ENCODE measurements at places on chromosomes 2 and 18. TPM values are rescaled to one million over a fixed set of nuclear protein-coding genes. Genes with fewer than 3 reads are reported as not detected.

WDR35 gene
- 19.3 TPM for total RNA-seq

GRCh38 chr2:88059979-88060906 is 4.7 kb upstream of the KRCC1 start:
- DNase-seq: no peak

DNA sequence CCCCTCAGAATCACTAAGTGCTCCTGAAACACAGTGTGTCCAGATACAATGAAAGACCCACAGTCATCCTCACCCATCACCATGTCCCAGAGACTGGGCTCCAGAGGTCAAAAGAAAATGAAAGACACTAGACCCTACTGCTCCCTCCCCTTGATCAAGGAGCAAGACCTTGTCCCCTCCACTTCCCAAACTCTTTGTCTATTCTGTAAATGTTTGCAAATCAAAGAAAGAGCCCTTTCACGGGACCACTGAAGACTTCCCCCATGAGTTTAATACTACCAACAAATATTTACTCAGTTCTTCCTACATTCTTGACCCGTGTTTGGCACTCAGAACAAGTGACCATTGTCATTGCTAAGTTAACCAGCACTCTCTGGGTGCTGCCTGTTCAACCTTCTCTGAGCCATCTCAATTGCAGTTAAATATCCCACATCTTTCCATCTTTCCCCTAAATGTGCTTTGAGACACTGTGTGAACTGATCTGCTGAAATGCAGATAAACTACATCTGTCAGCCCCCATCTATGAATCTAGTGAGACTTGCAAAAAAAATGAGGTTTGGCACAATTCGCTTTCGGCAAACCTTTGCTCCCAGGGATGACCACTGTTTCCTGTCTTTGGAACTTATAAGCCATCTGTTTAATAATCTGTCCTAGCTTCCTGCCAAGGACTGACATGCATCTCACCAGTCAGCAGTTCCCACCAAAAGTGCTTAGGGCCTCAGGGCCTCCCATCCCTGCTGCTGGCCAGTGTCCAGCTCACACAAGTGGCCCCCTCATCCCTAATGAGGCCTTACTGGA is 170.3 kb downstream of the GFPT1 start:
- DNase-seq: no peak

IL36RN gene
- total RNA-seq: not detected

DNA sequence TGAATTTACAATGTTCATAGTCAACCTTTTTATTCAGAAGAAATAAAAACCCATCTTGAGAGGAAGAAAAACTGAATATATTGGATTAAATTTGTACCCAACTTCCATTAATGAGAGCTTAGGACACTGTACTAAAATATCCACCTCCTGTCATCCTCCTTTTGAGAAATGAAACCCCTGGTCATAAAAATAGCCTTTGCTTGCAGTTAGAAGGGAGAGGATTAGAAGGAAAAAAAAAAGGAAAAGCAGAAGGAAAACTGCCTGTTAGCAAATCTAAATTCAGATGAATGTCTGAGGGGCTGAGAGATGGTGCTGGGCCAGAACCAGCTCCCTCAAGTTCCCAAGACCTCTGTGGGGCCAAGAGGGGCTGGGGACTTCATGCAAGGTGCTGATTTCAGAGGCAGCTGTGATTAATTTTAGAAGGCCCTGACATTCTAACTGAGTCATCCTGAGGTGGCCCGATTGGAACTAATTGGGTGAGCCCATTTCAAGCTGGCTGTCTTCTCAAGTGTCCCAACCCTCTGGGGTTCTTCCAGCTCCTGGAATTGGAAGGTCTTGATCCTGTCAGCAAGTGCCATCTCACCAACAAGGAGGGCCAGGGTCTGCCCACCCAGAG is 38.4 kb upstream of the BIN1 start:
- no peak for DNase-seq

GRCh38 chr18:44987371-44987770 is 306.7 kb downstream of the SETBP1 start:
- DNase-seq: no peak
